ENCODE measurements at places on chromosomes 11 and 22. TPM values are rescaled to one million over a fixed set of nuclear protein-coding genes. Genes with fewer than 3 reads are reported as not detected.

- peak; percentile 52 for DNase-seq
Measured at GRCh38 chr22:40397396-40397795, 27.0 kb downstream of the SGSM3 start.

PANX3 gene
- total RNA-seq: not detected

DNA sequence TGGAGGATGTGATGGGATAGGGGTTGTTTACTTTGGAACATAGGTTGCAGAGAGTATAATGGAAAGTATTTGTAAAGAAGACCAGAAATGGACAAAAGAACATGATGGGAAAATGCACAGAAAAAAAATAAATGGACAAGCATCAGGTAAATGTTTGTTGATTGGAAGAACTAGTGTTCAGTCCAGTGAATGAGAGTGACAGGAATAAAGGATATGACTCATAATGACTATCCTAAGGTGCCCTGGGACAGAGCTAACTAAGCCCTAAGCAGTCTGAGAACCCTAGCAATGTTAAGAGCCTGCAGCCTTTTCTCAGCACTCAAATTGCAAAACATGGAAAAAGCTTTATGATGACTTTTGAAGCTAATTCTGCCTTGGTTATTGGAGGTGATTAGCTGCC is 732.8 kb upstream of the ANO5 start:
- DNase-seq: no peak

DNA sequence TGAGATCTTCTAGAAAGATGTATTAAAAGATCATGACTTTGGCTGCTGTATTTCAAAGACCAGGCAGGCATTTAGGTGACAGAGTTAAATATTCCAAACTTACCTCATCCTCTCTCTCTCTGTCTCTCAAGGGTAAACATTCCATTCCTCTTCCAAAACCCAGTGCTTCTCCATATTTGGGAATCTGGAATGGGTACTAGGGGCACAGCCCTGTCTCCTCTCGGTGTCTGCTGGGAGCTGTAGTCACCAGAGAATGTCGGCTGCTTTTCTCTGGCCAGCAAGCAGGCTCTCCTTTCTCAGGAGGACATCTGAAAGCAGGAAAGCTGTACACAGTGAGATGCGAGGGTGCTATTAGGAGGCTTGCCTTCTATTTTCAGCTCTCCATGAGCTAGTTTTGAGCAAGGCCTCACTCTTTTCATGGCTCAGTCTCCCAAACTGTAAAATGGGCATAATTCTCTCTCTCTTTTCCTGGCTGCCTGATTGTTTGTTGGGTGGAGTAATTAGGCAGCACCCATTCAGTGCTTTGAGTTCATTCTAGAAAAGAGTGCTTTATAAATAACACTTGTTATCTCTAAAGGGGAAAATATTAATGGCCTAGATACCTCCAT is 9.3 kb upstream of the PEX26 start:
- DNase-seq: no peak

RTN4R gene
- 21.8 TPM for total RNA-seq

Data from H1 (cell line).